ENCODE measurements at places on chromosomes 2 and 18. TPM values are rescaled to one million over a fixed set of nuclear protein-coding genes. Genes with fewer than 3 reads are reported as not detected.

GRCh38 chr18:66792466-66792865, 188.6 kb upstream of the CDH19 start:
- no peaks in the 10 kb centered on the region for H3K27me3 ChIP-seq
- no peaks in the 10 kb centered on the region for H3K36me3 ChIP-seq
- no peak for DNase-seq
- H3K4me1 ChIP-seq = no peaks in the 10 kb centered on the region

GRCh38 chr2:165015052-165015642, 59.8 kb upstream of the SLC38A11 start:
- H3K4me1 ChIP-seq = no peaks in the 10 kb centered on the region
- no peaks in the 10 kb centered on the region for H3K36me3 ChIP-seq
- no peak overlapping the region for H3K27ac ChIP-seq
- DNase-seq = peak; percentile 60
- peaks cover 11% of the 10 kb centered on the region for H3K27me3 ChIP-seq
- no peak overlapping the region for H3K4me3 ChIP-seq

DNA sequence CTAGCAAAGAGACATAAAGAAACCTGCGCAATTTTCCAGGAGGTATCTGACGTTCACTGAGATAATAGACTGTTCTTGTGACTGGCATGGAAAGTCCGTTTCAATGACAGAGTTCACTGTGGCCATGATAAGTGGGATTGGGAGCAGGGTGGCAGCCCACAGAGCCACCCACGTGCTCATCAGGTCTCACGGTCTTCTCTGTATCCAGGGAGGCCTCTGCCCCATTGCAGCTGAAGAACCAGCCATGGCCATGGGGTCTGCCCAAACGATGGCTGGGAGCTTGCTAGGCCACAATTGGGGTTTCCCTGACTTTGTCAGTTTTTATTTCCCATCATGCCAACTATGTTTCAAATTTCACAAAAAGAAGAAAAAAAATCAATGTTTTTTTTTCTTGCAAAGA, 57.2 kb downstream of the PDCL3 start:
- H3K27ac ChIP-seq = no peak overlapping the region
- no peak overlapping the region for H3K4me3 ChIP-seq
- no peak for DNase-seq
- no peaks in the 10 kb centered on the region for H3K4me1 ChIP-seq
- no peaks in the 10 kb centered on the region for H3K27me3 ChIP-seq
- no peaks in the 10 kb centered on the region for H3K36me3 ChIP-seq

- H3K4me3 ChIP-seq = no peak overlapping the region
- H3K27me3 ChIP-seq = peaks cover 11% of the 10 kb centered on the region
- DNase-seq = no peak
- peaks cover 2% of the 10 kb centered on the region for H3K4me1 ChIP-seq
- no peaks in the 10 kb centered on the region for H3K36me3 ChIP-seq
Observed at GRCh38 chr2:191557841-191558240, 120.1 kb upstream of the NABP1 start.

C2orf78 gene
- not detected for total RNA-seq

RNF125 gene
- 36.8 TPM for total RNA-seq

GRCh38 chr18:48707636-48708296, 168.9 kb downstream of the CTIF start:
- peaks cover 3% of the 10 kb centered on the region for H3K4me1 ChIP-seq
- DNase-seq = no peak
- no peaks in the 10 kb centered on the region for H3K36me3 ChIP-seq
- no peaks in the 10 kb centered on the region for H3K27me3 ChIP-seq
- no peak overlapping the region for H3K4me3 ChIP-seq
- no peak overlapping the region for H3K27ac ChIP-seq

TACR1 gene
- total RNA-seq = not detected

DNA sequence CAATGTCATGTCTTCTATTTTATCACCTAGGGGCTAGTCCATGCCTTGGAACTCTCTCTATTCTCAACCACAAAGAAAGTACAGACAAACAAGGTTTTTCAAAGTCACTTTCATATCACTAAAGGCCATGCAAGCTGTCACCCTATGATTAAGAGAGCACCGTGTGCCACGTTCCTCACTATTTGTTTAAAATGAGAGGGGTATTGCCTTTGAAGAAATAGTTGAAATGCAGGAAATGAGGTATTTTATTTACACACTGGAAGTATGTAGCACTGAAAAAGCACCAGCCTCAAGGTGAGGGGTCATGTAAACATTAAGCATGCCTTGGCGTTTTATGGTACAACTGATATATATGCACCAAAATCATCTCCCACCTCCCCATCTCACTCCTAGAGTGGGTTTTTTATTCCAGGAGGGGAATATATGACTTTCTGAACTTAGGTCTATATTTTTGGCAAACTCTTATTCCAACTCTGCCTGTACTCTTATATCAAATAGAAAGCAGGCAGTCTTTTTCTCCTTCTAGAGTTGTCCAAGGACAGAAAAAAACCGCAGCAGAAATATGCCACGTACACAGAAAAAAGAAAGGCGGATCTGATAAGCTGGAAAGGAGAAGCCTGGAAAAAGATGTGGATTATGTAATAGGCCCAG, 53.5 kb downstream of the VSNL1 start:
- H3K27me3 ChIP-seq = peaks cover 5% of the 10 kb centered on the region
- no peak for DNase-seq
- no peaks in the 10 kb centered on the region for H3K36me3 ChIP-seq
- H3K4me1 ChIP-seq = no peaks in the 10 kb centered on the region
- no peak overlapping the region for H3K27ac ChIP-seq

DNA sequence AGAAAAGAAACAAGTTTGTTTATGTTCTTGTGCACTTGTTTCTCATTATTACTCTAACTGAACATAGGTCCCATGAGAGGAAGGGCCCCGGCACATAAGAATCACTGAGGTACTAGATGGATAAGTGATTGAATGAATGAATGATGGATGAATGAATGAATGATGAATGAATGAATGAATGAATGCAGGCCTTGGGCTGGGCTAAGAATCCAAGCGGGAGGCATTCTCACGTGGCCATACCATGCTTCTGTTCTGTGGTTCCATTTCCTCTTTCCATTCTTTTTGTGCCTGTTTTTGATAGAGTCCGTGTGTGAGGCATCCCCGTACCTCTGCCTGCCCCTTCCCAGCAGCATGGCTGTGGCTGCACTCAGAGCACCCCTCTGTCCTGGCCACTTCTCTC, 94.8 kb downstream of the SH3BP4 start:
- H3K4me1 ChIP-seq = peaks cover 17% of the 10 kb centered on the region
- no peak overlapping the region for H3K4me3 ChIP-seq
- peaks cover 4% of the 10 kb centered on the region for H3K27me3 ChIP-seq
- DNase-seq = no peak

DNA sequence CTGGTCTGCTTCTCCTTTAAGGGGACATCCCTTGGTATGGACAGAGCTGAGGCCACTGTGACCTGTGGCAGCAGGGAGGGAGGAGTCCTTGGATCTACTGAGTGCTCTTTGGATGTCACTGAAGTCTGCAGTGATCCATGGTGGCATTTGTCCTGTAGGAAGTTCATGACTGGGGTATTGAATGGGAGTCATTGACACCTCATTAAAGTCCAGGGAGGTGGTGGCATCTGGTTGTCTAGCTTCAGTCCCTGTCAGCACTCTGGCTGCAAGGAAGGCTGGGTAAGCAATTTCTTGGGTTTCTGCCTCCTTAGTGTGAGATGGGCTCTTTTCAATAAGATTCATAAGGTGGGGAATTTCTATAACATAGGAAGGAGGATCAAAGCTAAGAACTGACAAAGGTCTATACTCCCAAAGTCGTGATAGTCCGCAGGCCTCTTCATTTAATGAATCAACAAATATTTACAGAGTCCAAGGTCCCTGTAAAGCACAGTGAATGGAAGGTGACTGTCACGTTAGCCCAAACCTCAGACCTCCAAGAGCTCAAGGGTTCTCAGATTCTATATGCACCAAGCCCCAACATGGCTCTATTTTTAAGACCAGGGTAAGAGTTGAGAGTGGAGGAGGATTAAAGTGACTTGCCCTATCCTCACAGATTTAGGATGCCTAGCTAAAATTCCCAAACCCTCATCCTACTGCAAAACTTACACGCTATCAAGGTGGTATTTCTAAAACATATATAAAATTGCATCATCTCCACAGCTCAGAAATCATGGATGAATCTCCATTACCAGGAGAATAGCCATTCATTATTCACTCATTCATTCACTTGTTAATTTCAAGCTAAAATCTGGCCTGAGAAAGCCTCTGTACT, 40.2 kb downstream of the THNSL2 start:
- no peak overlapping the region for H3K4me3 ChIP-seq
- H3K27ac ChIP-seq = no peak overlapping the region

DNA sequence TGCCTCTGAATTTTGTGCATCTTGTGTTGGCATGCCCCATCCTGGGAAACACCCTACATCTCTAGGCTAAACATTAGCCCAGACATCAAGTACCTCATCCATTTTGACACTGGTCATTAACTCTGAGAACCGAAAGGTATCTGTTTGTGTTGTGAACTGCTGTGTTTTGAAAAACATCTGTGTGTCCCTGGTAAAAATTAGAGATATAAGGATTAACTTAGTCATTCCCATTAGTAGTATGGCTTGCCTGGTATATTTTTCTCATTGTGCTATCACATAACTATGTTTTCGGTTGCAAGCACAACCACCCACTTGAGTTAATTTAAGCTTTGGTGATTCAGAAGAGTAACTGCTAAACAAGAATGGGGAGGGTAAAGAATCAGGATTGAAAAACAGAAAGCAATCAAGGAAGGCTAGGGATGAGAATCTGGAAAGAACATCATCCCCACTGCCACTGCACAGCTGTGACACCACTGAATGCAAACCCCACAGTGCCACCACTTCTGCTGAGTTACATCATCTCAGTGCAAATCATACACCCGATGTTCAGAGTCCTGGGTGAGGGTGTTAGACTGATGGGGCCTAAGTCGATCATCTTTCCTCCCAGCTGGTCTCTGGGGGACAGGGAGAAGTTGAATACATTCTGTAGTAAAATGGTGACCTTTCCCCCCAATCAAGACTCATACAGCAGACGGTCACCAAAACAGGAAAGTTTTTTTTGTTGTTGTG, 234.0 kb downstream of the EPHA4 start:
- H3K4me3 ChIP-seq = no peak overlapping the region
- no peak overlapping the region for H3K27ac ChIP-seq
- H3K4me1 ChIP-seq = no peaks in the 10 kb centered on the region
- peaks cover 5% of the 10 kb centered on the region for H3K27me3 ChIP-seq
- DNase-seq = no peak
- no peaks in the 10 kb centered on the region for H3K36me3 ChIP-seq

DNA sequence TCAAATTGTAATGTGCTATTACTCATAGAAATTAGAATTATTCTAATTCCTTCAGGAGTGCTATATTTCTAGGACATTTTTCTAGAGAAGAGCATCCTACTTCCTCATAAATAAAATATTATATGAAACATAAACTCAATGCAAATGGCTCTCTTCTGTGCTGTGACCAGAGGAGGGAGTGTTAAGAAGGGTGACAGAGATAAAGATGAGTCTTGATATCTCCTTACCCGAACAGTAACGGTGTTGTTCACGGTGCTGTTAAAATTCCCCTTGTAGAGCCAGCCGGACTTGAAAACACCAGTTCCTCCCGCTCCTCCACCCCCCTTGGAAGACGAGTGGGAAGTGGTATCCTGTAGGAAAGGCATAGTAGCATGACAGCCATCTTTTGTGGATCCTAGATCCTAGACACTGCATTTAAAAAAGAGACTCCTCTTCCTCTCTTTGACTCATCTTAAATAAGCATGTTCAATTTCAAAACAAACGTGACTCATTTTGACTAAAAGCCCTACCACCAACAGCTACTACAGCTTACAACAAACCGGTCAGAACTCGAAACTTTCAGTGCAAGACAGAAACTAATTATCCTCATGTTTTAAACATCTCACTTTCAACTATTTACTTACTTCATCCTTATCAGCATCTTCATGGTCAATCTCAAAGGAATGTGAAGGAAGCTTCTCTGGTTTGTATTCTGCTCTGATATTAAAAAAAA, 156.3 kb downstream of the DOCK10 start:
- H3K4me1 ChIP-seq = peaks cover 72% of the 10 kb centered on the region
- H3K36me3 ChIP-seq = peaks cover 67% of the 10 kb centered on the region
- H3K4me3 ChIP-seq = no peak overlapping the region
- peak; percentile 15 for DNase-seq

DNA sequence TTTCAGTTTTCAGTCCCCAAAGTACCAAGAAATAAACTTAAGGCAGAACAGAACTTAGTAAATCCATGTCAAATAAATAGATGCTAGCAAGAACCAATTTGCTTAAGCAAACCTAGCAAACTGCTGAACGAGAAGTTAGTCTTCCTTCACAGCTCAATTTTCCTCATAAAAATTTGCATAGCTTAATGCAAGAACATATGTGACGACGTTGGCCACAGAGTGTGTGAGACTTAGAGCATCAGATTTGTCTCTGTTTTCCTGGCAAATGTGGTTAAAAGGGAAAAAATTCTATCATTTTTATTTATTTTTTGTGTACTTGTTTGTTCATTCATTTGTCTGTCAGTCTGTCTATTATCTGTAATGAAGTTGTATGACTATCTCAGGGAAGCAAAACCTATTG, 485.7 kb downstream of the THSD7B start:
- H3K4me3 ChIP-seq = no peak overlapping the region
- H3K36me3 ChIP-seq = no peaks in the 10 kb centered on the region
- no peak overlapping the region for H3K27ac ChIP-seq
- no peaks in the 10 kb centered on the region for H3K27me3 ChIP-seq
- H3K4me1 ChIP-seq = no peaks in the 10 kb centered on the region

GRCh38 chr2:221527776-221528309, 44.3 kb downstream of the EPHA4 start:
- peaks cover 58% of the 10 kb centered on the region for H3K4me1 ChIP-seq
- no peaks in the 10 kb centered on the region for H3K36me3 ChIP-seq
- peak; percentile 34 for DNase-seq
- peak overlapping the region; percentile 73 for H3K27ac ChIP-seq
- no peaks in the 10 kb centered on the region for H3K27me3 ChIP-seq
- H3K4me3 ChIP-seq = peak overlapping the region; percentile 59

GNAL gene
- total RNA-seq = not detected

DNA sequence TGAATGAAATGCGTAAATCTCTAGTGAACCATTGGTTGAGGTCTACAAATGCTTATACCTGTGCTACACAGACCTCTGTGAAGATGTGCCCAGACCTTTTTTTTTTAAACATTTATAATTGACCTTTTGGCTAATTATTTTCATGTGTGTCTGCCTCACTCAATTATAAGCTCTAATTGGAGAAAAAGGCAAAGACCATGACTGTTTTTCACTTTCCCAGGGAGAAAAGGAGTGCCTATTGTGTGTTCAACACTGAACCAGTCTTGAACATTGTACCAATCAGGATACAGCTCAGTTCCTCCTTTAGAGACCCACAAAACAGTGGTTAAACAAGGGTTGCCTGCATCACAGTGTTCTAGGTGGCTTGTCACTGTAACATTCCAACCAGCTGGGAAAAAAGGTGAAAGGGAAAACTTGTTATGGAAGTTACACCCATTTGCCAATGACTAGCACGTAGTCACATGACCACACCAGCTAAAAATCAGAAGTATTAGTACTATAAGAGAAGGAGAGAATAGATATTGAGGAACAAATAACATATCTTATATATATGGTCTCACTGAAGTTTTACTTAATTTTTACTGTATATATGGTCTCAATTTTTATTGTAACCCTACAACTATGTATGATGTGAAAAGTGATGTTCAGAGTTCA, 13.4 kb downstream of the TANK start:
- peak overlapping the region; percentile 55 for H3K27ac ChIP-seq
- peaks cover 83% of the 10 kb centered on the region for H3K4me1 ChIP-seq
- no peaks in the 10 kb centered on the region for H3K27me3 ChIP-seq
- H3K4me3 ChIP-seq = no peak overlapping the region

All from activated CD4-positive, alpha-beta memory T cell treated with anti-CD3 and anti-CD28 coated beads for 36 hours (primary cell).